ENCODE measurements at places on chromosomes 7 and 10.
A peak's percentile ranks its signal among the peaks of the same experiment; 100 is the strongest.

GRCh38 chr10:32972929-32973328 is 14.9 kb upstream of the ITGB1 start:
- peaks cover 81% of the 10 kb centered on the region for H3K4me1 ChIP-seq
- no peaks in the 10 kb centered on the region for H3K36me3 ChIP-seq

DNA sequence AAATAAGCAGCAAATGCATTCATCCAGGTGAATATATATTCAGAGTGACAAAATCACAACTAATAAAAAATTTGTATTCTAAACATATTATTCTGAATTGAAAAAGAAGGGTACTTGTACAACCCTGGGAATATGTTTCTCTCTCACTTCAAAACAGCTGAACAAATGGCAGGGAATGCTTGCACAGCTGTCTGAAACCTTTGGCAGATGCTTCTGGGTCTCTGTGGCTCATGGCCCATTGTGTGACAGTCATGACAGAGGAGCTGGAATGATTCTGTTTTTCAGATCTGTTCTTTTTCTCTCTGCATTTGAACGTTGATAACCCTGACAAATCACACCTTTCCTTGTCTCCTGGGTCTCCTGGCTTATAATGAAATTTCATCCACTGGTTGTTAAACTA is 275.7 kb upstream of the FZD1 start:
- H3K27me3 ChIP-seq: no peaks in the 10 kb centered on the region
- H3K27ac ChIP-seq: no peak overlapping the region
- no peak overlapping the region for H3K4me3 ChIP-seq
- DNase-seq: no peak
- H3K4me1 ChIP-seq: no peaks in the 10 kb centered on the region

DNA sequence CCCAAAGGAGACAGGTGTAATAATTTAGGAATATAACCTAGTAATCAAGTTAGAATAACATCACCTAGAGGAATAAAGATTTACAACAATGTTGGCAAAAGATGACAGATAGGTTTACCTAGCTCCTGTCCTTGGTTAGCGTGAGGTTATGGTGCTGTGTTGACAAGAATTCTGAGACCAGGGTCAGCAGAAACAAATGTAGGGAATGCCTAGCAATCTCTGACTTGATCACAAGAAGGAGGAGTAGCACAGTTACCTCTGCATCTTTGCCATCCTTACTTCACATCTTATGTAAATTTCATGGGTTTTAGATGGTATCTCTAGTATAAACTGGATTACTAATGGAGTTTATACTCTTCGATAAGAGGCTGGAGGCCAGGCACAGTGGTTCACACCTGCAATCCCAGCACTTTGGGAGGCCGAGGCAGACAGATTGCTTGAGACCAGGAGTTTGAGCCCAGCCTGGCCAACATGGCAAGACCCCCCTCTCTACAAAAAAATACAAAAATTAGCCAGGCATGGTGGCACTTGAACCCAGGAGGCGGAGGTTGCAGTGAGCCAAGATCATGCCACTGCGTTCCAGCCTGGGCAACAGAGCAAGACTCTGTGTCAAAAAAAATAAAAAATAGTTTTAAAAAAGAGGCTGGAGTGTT is 37.1 kb downstream of the REEP3 start:
- H3K4me3 ChIP-seq: no peak overlapping the region
- no peaks in the 10 kb centered on the region for H3K27me3 ChIP-seq
- H3K4me1 ChIP-seq: peaks cover 4% of the 10 kb centered on the region
- DNase-seq: no peak
- no peaks in the 10 kb centered on the region for H3K36me3 ChIP-seq

DNA sequence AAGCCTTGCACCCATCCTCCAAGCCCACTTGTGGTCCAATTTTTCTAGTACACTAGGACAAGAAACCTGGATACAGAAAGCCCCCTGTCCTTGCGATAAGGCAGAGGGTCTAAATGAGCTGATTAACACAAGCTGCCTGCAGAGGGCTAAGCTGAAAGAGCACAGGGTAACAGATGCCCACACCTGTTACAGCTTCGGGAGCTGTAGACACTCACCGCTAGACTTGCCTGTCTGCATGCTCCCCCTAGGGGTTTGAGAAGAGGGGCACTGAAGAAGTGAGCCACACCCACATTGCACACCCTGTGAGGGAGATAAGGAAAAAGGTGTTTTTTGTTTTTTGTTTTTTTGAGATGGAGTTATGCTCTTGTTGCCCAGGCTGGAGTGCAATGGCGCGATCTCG is 386.5 kb upstream of the AUTS2 start:
- peak; percentile 91 for DNase-seq
- H3K4me1 ChIP-seq: peaks cover 83% of the 10 kb centered on the region
- no peaks in the 10 kb centered on the region for H3K36me3 ChIP-seq
- H3K27me3 ChIP-seq: no peaks in the 10 kb centered on the region
- peak overlapping the region; percentile 83 for H3K27ac ChIP-seq
- peak overlapping the region; percentile 45 for H3K4me3 ChIP-seq

- H3K4me1 ChIP-seq: no peaks in the 10 kb centered on the region
- no peak overlapping the region for H3K27ac ChIP-seq
- H3K36me3 ChIP-seq: no peaks in the 10 kb centered on the region
- no peak for DNase-seq
Observed at GRCh38 chr7:20783700-20784387, 2.8 kb downstream of the SP8 start.

DNA sequence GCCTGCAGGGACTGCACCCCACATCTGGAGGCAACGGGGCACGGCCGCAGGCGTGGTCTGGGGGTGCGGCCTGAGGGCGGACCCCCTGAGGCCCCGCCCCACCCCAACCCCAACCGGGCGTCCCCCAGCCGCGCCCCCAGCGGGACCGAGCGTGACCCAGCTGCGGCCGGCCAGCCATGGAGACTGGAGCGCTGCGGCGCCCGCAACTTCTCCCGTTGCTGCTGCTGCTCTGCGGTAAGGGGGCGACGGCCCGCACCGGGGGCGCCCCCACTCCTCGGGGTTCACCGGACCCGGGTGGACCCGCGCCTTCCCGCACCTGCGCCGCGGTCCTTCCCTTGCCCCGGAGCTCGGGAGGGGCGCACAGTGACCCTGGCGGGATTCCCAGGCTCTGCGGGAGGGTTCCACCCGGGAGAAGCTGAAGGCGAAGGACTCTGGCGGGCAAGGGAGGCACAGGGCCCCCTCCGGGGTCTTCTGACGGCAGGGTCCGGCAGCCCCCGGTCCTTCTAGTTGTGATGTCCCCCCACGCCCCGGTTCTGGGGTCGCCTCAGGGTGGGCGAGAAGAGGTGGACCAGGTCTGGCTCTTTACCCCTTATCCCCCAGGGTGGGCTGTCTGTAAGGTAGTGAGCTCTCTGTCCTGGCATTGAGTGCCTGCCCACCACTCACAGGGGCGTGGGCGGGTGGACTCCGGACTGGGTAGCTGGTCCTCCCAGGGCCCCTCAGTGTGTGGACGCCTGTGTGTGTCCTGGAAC is at the start of gene RAMP3:
Gene RAMP3 (plus strand): TSS at position 139 of the 749 bp plus-strand sequence. CDS start 38 bp downstream, at position 177.
- DNase-seq: no peak
- no peak within 1 kb of the TSS for H3K4me3 ChIP-seq
- no peak within 1 kb of the TSS for H3K27ac ChIP-seq
- no peaks in the 10 kb centered on the region for H3K36me3 ChIP-seq

GRCh38 chr7:47914717-47915615 is 33.3 kb downstream of the PKD1L1 start:
- no peak for DNase-seq
- H3K27me3 ChIP-seq: no peaks in the 10 kb centered on the region
- H3K4me3 ChIP-seq: no peak overlapping the region

GRCh38 chr10:106479636-106480035 is 684.9 kb downstream of the SORCS1 start:
- no peaks in the 10 kb centered on the region for H3K27me3 ChIP-seq
- no peak overlapping the region for H3K4me3 ChIP-seq
- DNase-seq: no peak
- H3K4me1 ChIP-seq: no peaks in the 10 kb centered on the region
- H3K27ac ChIP-seq: no peak overlapping the region
- no peaks in the 10 kb centered on the region for H3K36me3 ChIP-seq

- H3K4me3 ChIP-seq: no peak overlapping the region
- H3K27me3 ChIP-seq: no peaks in the 10 kb centered on the region
- DNase-seq: peak; percentile 55
- peaks cover 5% of the 10 kb centered on the region for H3K36me3 ChIP-seq
- H3K27ac ChIP-seq: peak overlapping the region; percentile 99
Observed at GRCh38 chr7:106059556-106059955, 52.6 kb downstream of the SYPL1 start.

DNA sequence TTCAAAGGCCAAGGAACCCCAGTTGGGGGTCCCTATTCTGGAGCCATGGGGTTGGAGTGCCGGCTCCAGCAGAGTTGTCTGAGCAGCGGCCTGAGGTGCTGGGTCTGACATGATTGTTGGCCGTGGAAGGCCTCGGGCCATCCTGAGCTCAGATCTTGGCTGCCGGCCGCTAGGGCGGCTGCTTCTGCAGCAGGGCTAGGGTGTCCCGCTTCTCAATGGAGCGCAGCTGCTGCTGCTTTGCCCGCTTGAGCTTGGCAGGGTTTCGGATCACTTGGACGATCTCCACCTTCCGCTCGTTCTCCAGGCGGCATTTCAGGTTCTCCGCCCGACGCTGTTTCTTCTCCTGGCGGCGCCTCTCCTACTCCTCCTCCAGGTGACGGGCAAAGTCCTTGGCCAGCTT is 171.1 kb downstream of the HIBADH start:
- no peak overlapping the region for H3K4me3 ChIP-seq
- no peaks in the 10 kb centered on the region for H3K27me3 ChIP-seq
- no peaks in the 10 kb centered on the region for H3K36me3 ChIP-seq

DNA sequence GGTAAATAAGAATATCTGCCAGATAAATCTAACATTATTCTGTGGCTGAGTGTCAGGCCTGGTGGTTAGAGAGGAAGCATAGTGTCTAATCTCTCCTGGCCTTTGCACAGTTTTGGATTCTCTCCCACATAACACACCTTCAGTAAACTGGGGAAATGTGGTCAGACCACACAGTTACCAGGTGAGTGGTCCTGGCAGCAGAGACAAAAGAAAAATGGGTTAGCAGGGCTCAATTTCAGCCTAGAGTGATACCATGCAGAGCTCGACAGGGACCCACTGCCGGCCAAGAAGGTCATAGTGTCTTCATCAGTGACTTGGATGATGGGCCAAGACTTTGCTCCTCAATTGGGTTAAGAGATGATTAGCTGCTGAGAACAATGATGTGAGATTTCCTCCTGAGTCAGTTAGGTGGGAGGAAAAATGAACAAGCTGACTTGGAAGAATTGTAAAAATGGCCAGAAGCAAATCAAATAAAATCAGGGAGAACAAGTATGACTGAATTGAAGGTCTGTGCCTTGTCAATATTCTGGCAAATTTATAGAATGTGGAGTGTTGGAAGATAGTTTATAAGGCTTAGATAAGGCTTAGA is 69.2 kb upstream of the EFCAB10 start:
- DNase-seq: peak; percentile 10
- no peaks in the 10 kb centered on the region for H3K36me3 ChIP-seq
- H3K27ac ChIP-seq: no peak overlapping the region
- no peak overlapping the region for H3K4me3 ChIP-seq

- no peak overlapping the region for H3K4me3 ChIP-seq
- H3K27me3 ChIP-seq: no peaks in the 10 kb centered on the region
- H3K27ac ChIP-seq: no peak overlapping the region
- DNase-seq: no peak
Observed at GRCh38 chr7:121334875-121335648, 6.3 kb downstream of the WNT16 start.

GRCh38 chr10:78248651-78249464 is 215.2 kb downstream of the RPS24 start:
- H3K27ac ChIP-seq: no peak overlapping the region
- DNase-seq: no peak
- no peaks in the 10 kb centered on the region for H3K4me1 ChIP-seq
- H3K27me3 ChIP-seq: no peaks in the 10 kb centered on the region
- H3K36me3 ChIP-seq: no peaks in the 10 kb centered on the region
- H3K4me3 ChIP-seq: no peak overlapping the region

- peaks cover 27% of the 10 kb centered on the region for H3K4me1 ChIP-seq
- no peaks in the 10 kb centered on the region for H3K36me3 ChIP-seq
- H3K27me3 ChIP-seq: no peaks in the 10 kb centered on the region
- H3K4me3 ChIP-seq: no peak overlapping the region
Observed at GRCh38 chr10:133375357-133376115, 2.4 kb upstream of the ECHS1 start.

GRCh38 chr10:48770561-48771089 is 86.0 kb downstream of the WDFY4 start:
- H3K27ac ChIP-seq: peak overlapping the region; percentile 9
- peaks cover 8% of the 10 kb centered on the region for H3K4me1 ChIP-seq
- H3K27me3 ChIP-seq: no peaks in the 10 kb centered on the region
- no peak for DNase-seq
- H3K4me3 ChIP-seq: no peak overlapping the region
- peaks cover 39% of the 10 kb centered on the region for H3K36me3 ChIP-seq

DNA sequence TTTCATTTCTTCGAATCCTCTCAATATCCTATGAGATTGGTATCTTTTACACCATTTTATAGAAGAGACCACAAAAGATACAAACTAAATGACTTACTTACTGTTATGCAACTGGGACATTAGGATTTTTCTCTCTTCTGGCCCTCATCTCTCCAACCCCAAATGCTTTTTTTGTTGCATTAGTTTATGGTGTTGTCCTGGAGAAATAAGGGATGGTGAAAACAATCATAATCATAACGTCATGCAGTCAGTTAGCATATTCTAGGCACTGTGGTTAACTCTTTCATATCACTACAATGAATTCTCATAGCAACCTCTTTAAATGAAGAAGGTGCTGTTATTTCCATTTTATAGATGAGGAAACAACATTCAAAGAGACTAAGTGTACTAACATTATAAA is 104.6 kb downstream of the PON1 start:
- H3K36me3 ChIP-seq: no peaks in the 10 kb centered on the region
- no peaks in the 10 kb centered on the region for H3K4me1 ChIP-seq
- no peaks in the 10 kb centered on the region for H3K27me3 ChIP-seq
- no peak overlapping the region for H3K27ac ChIP-seq
- H3K4me3 ChIP-seq: no peak overlapping the region
- DNase-seq: no peak

- H3K4me1 ChIP-seq: no peaks in the 10 kb centered on the region
- no peak overlapping the region for H3K27ac ChIP-seq
- no peak for DNase-seq
- H3K4me3 ChIP-seq: no peak overlapping the region
Observed at GRCh38 chr7:140084972-140085371, 22.2 kb upstream of the PARP12 start.

GRCh38 chr7:55239406-55239805 is 125.7 kb upstream of the LANCL2 start:
- H3K27ac ChIP-seq: no peak overlapping the region
- no peaks in the 10 kb centered on the region for H3K36me3 ChIP-seq
- no peaks in the 10 kb centered on the region for H3K4me1 ChIP-seq
- H3K27me3 ChIP-seq: no peaks in the 10 kb centered on the region
- DNase-seq: no peak

DNA sequence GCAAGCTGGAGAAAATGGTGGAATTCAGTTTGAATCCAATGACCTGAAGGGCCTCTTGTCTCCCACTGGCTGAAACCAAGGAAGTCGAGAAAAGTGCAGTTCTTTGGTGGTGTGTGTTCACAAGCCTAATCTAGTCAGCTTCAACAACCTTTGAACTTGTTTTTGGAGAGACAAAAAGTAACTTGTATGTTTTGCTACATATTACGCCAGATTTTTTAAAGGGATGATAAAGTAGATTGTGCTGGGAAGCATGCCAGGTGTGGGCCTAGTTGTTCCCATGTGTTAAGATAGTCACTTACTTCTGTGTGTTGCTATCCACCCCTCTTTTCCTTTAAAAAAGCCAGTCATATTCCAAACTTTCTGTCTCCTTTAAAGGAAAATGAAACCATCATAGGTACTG is 79.7 kb upstream of the FAM3C start:
- H3K4me1 ChIP-seq: no peaks in the 10 kb centered on the region
- H3K4me3 ChIP-seq: no peak overlapping the region
- no peaks in the 10 kb centered on the region for H3K36me3 ChIP-seq
- no peaks in the 10 kb centered on the region for H3K27me3 ChIP-seq
